ENCODE measurements at places on chromosomes 4 and X.
A peak's percentile ranks its signal among the peaks of the same experiment; 100 is the strongest.

- peak; percentile 24 for DNase-seq
These were observed 26.0 kb upstream of the BMP2K start for GRCh38 chr4:78749972-78750727.

DNA sequence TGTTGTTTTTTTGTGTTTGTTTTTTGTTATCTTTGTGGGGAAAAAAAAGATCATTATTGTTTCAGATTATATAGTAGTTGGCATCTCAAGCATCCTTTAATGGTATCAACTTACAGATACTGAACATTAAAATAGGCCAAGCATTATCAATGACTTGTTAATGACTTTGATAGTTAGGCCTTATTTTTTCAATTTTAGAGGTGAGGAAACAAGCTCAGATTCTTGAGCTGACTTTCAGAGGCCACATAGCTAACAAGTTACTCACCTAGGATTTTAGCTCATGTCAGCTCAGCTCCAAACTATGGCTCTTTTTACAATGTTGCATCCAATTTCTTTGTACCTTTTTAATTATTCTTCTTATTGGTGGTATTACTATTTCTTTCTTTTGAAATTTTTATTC, 471 bp upstream of the PLAC8 start:
- DNase-seq, result no peak

GRCh38 chr4:113607147-113607720, 154.3 kb downstream of the CAMK2D start:
- no peak for DNase-seq

DNA sequence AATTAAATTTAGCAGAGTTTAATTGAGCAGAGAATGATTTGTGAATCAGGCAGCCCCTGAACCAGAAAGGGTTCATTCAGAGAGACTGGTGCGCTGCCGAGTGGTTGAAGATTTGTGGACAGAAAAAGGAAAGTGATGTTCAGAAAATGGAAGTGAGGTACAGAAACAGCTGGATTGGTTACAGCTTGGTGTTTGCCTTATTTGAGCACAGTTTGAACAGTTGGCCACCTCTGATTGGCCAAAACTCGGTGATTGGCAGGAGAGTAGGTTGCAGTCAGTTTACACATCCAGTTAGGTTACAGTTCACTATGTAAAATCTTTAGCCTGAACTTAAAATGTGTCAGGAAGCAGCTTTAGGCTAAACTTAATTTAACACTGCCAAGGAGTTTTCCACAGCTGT, 14.9 kb downstream of the MID1IP1 start:
- DNase-seq, result peak; percentile 67

- no peak for DNase-seq
These were observed 57.7 kb upstream of the TXK start for GRCh38 chr4:48191758-48192157.

DNA sequence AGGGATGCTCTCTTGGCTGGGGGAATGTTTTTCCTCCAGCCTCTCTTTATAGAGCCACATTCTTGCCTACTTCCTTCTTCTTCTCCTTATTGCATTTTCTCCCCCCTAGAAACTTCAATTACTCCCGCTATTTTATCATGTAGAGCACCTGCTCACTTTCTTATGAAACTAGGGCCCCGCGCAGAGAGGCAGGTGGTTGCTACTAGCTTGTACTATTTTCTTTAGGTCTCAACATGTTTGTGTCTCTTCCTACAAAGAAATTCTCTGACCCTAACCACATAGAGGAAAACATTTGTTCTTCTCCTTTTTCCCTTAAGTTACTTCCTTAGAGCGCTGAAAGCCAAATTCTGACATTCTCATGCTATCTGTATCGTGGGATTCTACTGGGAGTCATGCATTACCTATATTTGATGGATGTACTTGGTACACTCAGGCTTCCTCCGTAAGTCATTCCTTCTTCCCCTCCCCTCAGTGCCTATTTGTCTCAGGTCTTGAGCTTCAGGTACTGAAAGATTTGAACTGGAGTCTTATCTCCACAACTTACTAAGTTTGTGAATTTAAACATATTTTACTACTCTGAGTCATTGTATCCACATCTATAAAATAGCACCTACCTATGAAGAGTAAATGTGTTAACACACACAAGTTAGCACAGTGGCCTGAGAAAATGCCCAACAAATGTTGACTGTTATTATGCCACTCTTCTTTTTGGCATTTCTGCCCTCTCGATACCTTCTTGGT, 159.1 kb upstream of the LEF1 start:
- no peak for DNase-seq

DNA sequence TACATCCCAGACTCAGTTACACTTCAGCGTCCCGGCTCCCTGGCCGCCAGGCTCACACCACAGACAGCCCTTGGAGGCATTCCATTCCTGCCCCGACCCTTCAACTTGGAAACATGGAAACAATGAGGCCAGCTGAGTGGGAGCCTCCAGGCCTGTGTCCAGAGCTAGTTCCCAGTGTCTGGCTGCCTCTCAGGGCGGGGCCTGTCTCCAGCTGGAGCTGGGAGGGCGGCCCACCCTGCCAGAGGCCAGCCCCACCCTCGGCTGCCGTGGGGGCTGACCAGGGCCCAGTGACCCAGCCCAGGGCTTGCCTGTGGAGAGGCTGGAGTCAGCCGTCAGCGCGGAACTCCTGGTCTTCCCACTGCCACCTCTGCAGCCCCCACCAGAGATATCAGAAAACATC, 37.4 kb upstream of the SPON2 start:
- no peak for DNase-seq

DNA sequence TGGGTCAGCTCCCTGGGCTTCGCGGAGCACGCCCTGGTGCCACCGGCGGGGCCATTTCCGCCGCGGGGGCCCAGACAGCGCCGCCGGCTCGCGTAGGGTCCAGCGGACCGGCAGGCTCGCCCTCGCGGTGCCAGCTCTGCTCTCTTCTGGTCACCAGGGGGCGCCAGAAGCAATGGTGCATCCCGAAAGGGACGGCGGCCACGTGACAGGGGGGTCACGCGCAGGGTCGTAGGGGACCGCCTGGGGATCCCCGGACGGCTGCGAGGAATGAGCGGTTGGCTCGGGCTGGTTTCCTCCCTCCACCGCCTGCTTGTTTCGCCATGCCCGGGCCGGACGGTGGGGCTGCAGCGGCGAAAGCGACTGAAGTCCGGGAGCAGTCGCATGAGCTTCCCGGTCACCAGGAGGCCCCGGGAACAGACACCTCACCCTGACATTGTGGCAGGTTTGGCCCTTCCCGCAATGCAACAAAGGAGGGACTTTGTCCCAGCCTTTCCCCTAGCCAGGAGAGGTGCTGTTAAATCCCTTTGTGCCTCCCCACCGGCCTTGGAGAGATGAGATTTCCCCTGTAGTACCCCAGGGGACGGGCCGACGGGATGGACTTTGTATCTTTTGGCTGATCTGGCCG, 15.8 kb downstream of the ZCCHC12 start:
- peak; percentile 46 for DNase-seq

DNA sequence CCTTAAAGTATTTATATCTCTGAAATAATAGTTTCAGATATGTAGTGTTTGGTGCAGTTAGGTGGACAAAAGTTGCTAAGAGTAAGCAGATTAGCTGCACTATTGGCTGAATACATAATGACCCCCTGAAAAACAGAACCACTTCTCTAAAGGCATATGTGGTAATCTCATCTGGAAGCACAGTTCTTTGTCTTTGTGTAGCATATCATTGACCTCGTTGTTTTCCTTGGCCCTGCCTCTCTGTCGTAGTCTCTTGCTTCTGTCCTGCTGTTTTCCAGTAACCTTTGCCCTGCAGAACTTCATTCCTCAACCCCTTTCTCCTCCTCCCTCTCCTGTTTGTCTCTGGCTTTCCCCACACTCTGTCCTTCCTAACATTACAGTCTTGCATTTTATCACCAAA, 41.4 kb downstream of the JADE3 start:
- no peak for DNase-seq

- DNase-seq, result no peak
These were observed 63.5 kb upstream of the EMCN start for GRCh38 chr4:100581337-100581736.

GRCh38 chr4:33625748-33626147, 2618.6 kb downstream of the ARAP2 start:
- DNase-seq, result no peak

GRCh38 chrX:40085714-40086113, 12.0 kb downstream of the BCOR start:
- DNase-seq, result no peak

DNA sequence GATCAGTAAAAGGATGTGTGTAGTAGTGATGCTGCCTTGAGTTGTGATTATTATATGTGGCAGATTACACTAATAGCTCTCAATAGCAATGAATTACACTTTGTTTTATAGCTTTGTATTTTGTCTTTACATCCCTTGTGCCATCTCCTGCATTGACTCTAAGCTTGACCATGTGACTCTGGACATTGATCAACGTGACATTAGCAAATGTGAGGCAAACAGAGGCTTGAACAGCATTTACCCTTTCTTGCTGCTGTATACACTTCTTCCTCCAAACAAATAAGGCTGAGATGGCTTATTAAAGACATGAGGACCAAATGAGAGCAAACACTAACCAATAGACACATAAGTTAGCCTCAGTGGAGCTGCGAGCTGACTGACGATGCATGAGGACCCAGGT, 63.5 kb downstream of the MAD2L1 start:
- no peak for DNase-seq

DNA sequence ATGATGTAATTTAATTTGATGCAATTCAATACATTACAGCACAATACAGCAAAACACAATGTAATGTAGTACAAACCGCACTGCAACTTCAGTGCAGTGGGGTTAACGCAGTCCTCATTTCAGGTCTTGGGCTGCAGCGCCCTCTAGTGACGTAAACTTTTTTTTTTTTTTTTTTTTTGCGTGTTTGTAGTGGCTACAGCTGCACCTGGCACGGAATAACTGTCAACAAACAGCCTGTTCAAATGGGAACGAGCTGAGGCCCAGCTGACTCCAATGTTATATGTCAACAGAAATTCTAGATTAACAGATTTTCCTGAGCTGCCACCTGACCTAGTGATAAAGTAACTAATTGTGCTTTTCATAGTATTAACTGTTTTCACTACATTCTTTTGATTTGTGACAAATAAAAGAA, 33.5 kb upstream of the RASSF6 start:
- peak; percentile 19 for DNase-seq

DNA sequence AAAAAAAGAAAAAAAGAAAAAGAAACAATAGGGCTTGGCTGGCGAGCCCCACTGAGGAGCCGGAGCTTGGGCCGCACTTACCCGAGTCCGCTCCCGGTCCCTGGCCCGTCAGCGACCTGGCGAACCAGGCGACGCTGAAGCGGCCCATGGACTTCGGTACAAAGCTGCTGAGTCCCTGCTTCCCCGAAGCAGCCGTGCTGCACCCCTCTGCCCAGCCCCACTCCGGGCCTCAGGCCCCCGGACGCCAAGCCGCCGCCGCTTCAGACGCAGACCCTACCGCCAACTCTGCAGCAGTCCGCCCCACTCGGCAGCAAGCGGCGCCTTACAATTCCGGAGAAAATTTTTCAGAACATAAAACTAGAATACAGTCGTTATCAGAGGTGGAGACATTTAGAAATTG, 300.5 kb downstream of the OPHN1 start:
- DNase-seq, result no peak

DNA sequence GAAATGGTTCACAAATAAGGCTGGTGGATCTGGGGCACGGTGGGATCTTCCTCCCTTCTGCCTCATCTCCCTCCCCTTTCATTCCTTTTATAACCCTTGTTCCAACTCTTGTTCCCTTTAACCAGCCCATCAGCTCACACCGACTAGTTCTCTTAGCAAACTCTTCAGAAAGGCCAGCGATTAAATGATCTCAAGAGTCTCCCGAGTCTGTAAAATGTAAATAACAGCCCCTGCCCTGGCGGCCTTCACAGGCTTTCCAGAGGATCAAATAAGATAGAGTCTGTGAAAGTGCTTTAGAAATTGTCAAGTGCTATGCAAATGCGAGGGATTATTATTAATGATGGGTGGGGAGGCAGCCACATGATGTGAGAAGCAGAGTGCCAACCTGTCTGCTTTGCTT, 27.1 kb downstream of the TSC22D3 start:
- DNase-seq, result no peak

DNA sequence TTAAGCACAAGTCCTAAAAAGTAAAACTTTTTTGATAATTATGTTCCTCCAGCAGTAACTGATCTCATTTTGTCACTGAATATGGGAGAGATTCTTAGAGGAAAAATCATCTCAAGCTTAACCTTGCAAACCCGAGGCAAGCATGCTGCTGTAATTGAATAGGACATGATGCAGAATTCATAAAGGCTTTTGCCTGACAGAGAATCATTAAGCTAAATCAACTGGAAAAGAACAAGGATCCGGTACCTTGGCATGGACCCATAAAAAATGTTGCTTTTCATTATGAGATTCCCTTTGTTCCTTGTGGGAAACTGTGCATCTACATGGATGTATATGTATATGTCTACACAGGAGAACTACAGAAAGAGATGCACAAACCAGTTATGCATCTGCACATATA, 149.1 kb downstream of the PAPSS1 start:
- DNase-seq, result no peak

- DNase-seq, result no peak
These were observed 260.1 kb downstream of the EVC2 start for GRCh38 chr4:5448221-5448620.

- peak; percentile 77 for DNase-seq
These were observed 28.2 kb upstream of the HUWE1 start for GRCh38 chrX:53714580-53715345.

DNA sequence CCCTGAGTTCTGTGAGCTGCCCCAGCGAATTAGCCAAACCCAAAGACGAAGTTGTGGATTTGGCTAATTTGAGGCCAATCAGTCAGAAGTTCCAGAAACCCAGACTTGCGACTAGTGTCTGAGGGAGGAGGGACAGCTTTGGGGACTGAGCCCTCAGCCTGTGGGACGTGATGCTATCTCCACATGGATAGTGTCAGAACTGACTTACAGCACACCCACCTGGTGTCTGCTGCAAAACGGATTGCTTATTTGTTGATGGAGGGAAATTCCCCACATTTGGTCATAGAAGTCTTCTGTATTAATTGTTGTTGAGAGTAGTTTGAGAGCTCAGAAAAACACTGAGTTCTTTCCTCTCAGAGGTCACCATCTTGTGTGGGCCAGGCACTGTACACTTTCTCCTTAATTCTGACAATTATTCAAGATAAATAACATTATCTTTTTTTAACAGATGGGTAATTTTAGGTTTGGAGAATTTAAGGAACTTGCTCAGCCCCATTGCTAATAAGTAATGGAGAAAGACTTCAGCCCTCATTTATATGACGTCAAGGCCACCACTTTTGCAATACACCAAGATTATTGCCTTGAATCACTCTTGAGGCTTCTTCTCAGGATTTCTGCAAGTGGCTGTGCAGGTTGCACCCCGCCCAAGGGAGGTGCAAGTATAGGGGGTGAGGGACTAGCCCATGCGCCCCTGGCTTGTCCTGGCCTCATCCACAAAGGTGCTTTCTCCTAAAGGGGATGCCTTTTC, 16.7 kb downstream of the CLRN2 start:
- no peak for DNase-seq

GRCh38 chrX:13511944-13512330, 57.5 kb upstream of the EGFL6 start:
- no peak for DNase-seq

- no peak for DNase-seq
These were observed 14.9 kb downstream of the RPGR start for GRCh38 chrX:38312436-38312835.

GRCh38 chr4:186702940-186703339, 20.7 kb downstream of the FAT1 start:
- no peak for DNase-seq
